ENCODE measurements at places on chromosomes 11 and 22.
A peak's percentile ranks its signal among the peaks of the same experiment; 100 is the strongest.

DNA sequence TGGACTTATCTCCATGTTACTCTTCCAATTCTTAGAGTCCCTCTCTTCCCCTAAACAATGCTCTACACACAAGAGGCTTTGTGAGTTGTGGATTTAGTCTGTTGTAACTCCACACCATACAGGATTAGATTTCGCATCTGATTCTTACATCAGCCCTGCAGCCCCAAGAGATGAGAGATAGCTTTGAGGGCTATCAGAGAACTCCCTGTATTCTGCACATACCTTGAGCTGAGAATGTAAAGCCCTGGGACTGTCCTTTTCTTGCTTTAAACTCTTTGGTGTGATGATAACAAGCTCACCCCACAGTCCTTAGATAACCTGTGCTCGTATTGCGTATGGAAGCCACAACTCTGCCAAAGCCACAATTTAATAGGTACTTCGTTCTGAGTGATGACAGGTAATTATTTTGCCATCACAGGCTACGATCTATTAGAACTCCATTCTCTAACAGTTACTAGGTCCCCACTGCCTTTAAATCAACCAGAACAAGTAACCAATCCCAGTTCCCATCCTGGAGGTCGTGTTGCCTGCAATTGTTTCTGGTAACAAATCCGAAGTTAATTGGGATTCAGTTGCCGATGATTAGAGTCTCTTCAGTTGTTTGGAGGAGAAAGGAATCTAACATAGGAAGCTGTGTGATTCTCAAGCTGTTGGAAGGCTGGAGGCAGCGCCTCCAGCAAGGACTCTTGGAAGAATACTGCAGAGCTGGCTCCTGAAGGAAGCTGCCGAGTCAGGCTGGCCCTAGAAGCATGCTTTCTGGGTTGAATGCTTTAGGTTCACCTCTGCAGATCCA is 1.3 kb upstream of the PARVG start:
- DNase-seq = no peak

DNA sequence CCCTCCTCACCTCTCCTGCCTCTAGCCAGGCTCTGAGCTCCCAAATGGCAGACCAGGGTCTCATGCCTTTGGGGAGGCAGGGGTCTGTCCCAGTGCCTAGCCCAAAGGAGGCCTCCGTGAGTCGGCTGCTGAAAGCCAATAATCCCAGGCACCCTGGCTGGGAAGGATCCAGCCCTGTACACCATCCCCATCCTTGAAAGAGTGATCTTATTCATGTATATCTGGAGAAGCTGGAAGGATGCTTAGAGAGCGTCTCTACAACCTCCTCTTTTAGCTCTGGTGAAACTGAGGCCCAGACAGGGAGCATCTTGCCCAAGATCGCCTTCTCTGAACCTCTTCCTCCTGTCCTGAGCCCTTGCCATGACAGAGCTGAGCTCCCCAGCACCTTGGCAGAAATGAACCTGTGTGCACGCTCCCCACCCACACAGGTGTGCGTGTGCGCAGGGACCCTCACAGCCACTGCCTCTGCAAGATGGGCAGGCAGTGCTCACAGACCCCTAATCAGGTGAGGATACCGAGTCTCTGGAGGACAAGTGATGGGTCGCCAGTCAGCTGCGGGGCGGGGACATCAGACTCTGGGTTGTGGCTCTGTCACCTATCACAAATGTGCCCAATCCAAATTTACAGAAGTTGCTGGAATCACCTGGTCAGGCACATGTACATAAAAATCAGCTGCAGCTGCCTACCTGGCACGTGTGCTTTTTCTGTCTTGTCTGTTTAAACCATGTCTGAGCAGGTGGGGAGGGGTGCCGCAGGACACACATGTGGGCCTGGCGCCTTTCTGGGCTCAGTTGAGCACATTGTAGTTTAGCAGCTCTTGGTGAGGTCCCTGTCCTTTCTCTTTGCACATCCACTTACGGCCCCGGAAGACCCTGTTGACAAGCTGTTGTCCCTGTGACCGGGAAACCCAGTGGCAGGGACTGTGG is 49.3 kb upstream of the WNT7B start:
- no peak for DNase-seq

DNA sequence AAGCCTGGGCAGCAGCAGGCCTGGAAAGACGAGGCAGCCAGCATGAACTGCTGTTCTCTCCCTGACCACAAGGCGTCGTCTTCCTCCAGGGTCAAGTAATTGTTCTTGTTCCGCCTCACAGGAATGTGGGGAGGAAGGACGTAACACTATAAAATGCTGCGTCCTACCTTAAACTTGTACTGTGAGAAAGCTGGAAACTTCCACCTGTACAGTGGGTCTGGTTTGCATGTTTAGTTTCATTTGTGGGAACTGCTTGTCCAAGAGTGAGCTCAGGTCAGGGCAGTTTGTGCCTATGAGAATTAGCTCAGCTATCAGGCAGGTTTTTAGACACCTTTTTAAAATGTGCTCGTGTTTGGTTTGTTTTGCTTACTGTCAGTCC is 55.2 kb downstream of the PANX1 start:
- DNase-seq = no peak

- DNase-seq = no peak
Observed at GRCh38 chr11:99333621-99334020, 312.9 kb downstream of the CNTN5 start.

DNA sequence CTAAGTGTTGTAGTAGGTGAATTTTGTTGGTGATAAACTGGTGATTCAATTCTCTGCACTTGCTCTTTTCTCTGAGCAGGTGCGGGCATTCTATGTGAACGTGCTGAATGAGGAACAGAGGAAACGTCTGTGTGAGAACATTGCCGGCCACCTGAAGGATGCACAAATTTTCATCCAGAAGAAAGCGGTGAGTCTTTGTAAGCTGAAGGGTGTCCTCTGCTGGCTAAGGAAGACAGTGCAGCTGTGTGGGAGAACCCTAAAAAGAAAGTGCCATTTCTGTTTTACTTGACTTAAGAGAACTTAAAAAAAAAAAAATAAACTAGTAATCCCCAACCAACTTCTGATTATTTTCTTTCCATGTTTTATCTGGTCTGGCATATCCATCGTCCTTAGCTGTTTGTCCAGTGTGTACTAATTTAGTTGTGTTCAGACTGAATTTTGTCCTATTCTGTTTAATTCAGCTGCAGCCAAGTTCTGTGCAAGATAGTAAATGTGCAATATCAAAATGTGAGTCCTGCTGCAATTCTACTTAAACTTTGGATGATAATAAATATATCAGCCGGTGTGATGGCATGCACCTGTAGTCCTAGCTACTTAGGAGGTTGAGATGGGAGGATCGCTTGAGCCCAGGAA is 29.6 kb downstream of the CAT start:
- no peak for DNase-seq

GRCh38 chr11:13262096-13262495 is 15.5 kb upstream of the BMAL1 start:
- no peak for DNase-seq

DNA sequence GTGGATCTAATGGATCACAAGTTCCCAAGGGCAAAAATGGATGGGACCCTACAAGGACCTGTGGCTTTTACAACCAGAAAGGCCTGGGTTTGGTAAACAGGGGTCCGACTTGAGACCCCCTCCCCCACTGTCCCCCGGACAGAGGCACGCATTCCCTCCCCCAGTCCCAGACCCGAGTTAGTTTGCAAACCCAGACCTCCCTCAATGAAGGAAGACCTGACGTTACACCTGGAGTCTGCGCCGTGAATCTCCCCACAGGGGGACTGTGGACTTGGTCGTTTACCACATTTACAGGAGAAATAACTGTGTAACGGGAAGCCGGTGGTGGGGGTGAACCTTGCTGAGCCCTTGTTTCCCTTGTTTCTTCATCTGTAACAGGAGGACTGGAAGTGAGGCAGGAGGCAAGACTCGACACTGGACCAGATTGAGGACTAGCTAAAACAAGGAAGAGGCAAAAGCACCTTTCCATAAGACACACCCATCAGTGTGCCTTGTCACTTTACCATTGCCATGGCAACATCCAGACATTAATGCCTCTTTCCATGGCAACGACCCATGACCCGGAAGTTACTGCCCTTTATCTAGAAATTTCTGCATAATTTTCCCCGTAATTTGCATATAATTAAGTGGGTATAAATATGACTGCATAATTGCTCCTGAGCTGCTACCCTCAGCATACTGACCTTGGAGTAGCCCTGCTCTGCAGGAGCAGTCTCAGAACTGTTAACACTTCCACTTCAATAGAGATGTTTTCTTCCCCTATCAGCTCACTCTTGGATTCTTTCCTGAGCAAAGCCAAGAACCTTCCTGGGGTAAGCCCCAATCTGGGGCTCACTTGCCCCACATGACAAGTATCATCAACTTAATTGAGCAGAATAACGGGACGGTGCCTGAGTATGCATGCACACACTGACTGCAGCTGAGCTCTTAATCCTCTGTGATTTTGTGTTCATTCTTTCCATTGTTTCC is 25.4 kb downstream of the PDGFB start:
- no peak for DNase-seq

DNA sequence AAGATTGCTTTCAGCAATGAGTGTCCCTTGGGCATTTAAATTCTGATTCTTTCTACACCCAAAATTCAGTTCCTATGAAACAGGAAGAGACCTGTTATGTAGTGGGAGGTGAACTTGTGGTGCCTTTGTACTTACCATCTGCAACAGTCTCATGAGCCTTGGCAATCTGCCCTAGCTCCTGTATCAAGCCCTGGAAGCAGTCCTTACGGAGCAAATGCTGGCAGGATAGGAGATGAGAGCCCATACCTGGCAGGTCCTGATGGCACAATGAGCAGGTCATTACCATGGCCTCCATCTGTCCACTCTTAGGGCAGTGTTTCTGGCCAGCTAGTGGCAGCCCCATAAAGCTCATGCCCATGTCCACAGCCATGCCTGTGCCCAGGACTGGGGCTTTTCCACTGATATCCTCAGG is 10.8 kb downstream of the TRIM66 start:
- DNase-seq = no peak

- DNase-seq = peak; percentile 61
Observed at GRCh38 chr22:30262917-30263741, 3.5 kb downstream of the OSM start.

- no peak for DNase-seq
Observed at GRCh38 chr11:65615950-65616574, 486 bp downstream of the PCNX3 start.

DNA sequence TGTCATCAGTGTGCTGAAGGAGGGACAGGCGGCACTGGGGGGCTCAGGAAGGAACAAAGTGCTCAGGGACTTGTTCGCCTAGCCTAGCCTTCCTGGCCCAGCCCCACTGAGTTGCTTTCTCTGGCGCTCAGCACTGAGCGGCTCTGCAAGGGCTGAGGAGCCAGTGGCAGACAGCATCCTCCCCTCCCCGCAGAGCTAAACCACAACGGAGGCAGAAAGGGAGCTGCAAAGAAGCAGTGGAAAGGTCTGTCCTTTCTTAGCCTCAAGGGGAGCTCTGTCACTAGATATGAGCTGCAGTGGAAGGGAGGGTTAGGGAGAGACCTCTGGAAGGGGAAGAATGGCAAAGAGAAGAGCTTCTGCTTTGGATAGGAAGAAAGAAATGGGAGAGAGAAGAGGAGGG is 89.7 kb upstream of the PHOX2A start:
- peak; percentile 2 for DNase-seq

GRCh38 chr11:2209900-2210321 is 38.3 kb upstream of the TH start:
- no peak for DNase-seq

GRCh38 chr11:689625-690024 is 5.4 kb downstream of the DEAF1 start:
- no peak for DNase-seq

GRCh38 chr11:11363674-11364073 is 10.6 kb upstream of the CSNK2A3 start:
- DNase-seq = no peak

GRCh38 chr11:126468102-126468521 is 112.6 kb downstream of the ST3GAL4 start:
- DNase-seq = no peak

DNA sequence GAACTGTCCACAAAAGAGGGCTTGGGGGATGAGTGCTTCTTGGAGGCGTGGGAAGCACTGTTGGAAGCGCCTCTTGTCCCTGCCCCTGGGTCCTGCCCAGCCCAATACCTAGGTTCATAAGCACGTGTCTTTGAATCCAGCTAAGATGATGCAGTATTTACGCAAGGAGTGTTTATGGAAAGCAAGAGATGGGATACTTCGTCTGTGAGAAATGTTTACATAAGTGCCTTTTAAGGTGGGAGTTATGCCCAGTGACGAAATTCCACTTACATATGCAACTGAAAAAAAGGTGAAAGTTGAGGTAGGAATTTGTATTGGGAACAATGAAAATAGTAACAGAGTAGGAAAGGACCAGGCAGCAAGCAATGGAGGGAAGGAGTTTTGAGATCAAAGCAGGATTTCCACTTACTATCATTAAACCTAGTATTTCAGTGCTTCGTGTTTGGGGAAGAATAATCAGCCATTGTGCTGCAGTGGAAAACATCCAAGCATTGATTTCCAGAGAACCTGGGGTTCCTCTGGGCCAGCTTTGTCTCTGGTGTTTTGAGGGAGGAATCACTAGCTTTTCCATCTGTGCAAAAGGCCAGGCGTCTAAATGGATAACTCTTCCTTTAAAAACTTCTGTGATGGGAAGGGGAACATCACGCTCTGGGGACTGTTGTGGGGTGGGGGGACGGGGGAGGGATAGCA is 115.3 kb upstream of the TTC12 start:
- no peak for DNase-seq

DNA sequence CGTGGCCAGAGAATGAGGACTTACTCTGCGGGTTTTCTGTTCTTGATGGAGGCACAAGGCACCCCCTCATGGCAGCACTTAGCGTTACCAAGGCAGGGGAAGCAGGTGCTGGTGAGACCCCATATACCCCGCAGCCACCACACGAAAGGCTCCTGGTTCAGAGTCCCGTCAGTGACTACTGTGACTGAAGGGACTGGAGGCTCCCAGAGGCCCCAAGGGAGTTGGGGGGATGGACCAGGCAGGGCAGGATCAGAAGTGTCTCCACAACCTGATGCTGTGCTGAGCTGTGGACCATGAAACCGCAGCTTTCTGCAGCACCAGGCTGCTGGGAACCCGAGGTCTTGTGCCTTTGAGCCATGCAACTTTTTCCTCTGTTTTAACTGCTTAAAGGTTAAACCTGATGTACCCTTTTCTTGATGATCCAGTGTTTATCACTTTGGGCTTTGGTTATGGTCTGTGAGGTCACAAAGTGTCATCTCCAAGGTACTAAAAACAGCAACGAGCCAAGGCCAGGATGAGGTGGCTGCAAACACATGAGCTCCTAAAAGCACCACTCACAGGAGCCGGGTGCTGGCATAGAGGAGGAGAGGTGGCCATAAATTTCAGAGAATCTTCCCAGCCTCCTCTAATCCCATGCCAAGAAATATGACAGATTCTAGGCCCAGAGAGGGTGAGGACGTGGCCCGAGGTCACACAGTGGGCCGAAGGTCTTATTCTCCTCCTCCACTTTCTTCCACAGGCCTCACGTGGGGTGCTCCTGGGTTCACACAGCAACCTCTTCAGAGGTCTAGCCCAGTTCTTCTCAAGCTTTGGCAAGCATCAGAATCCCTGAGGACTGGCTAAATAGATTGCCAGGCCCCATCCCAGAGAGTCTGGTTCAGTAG is 4.2 kb upstream of the LRRC32 start:
- no peak for DNase-seq

GRCh38 chr11:112013497-112014164 is 11.6 kb upstream of the DLAT start:
- DNase-seq = no peak

- DNase-seq = no peak
Observed at GRCh38 chr11:37503411-37504059, 905.5 kb upstream of the RAG2 start.

All from effector memory CD4-positive, alpha-beta T cell (primary cell).